CD4-positive, alpha-beta T cell treated with Interleukin-4 for 4 hours (primary cell): ENCODE measurements at places on chromosomes 6 and 20.
A peak's percentile ranks its signal among the peaks of the same experiment; 100 is the strongest.

GRCh38 chr6:29926413-29927274, 15.7 kb upstream of the HLA-A start:
- DNase-seq, result peak; percentile 91

DNA sequence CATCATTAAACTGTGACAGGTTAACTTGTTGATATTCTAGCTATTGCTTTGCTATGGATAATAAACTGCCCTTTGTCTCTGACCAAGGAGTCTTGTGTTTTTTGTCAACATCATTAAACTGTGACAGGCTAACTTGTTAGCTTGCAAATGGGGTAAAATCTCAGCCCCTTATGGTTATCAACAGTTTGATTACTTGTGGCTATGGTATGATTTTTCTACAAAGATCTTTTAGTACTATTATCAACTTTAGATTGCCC, 35.9 kb downstream of the SLC2A12 start:
- DNase-seq, result no peak

DNA sequence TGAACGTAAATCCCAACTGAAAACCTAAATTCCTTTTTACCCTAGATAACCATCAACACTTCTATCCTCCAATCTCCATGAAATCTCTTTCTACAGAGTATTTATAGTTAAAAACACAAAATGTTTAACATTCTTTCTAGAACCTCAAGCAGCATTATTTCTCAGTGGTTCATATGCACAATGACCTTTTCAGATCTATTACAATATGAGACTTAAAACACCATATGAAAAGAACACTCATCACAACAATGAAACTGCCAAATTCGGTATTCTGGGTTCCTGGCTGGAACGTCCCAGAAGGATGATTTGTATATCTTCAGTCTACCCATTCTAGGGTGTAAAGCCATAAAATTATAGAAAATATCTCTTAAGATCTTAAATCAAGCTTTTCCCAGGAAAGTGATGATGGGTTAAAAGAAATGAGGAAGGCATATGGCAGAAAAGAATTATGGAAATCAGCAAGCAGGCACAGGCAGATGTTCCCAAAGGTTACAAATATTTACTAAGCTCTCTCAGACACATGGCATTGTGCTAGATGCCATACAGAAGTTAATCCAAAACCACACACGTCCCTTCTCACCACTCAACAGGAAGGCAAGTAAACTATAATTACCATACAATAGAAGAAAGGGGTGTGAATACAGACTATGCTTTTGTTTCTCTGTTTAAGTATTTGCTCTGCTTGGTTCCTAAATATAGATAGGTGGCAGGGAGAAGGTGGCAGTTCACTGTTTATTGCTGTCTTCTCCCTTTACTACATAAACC, 118.0 kb downstream of the CHD6 start:
- no peak for DNase-seq

GRCh38 chr6:111464184-111464583, 18.8 kb downstream of the REV3L start:
- no peak for DNase-seq

DNA sequence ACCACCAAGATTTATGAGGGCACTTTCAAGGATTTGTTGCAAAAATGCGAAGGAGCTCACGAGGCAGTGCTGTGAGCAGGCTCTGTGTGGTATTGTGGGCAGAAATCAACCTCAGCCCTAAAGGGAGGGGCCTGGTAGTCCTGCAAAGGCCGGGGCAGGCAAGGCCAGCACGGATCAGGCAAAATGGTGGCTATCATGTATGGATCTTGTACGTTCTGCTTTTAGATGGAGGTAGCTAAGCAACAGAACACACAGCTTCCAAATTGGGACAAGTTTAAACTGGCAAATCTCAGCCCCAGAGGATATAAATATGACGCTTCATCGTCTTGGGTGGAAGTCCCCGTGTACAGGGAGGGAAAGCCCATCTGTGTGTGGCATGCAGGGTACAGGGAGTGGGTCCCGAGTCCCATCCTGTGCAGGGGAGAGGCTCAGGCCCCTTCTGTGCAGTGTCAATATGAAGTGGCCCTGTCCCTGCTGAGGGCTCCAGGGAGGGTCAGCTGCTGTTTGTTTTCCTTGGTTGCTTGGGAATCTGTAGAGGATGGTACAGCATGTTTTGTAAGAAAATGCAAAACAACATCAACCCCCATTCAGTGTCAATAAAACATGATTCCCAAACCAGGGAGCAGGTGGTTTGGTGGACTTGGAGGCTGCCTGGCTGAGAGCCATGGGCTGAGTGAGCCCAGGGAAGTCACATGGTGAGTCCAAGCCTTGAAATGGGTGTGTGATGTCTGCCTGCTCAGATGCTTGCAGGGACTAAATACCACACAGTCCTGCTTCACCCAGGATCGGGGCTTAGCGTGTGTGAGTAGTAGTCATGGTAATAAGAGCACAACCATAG, 113.0 kb downstream of the SYCP2 start:
- no peak for DNase-seq

- DNase-seq, result no peak
Observed at GRCh38 chr6:156345700-156346099, 431.5 kb upstream of the ARID1B start.

DNA sequence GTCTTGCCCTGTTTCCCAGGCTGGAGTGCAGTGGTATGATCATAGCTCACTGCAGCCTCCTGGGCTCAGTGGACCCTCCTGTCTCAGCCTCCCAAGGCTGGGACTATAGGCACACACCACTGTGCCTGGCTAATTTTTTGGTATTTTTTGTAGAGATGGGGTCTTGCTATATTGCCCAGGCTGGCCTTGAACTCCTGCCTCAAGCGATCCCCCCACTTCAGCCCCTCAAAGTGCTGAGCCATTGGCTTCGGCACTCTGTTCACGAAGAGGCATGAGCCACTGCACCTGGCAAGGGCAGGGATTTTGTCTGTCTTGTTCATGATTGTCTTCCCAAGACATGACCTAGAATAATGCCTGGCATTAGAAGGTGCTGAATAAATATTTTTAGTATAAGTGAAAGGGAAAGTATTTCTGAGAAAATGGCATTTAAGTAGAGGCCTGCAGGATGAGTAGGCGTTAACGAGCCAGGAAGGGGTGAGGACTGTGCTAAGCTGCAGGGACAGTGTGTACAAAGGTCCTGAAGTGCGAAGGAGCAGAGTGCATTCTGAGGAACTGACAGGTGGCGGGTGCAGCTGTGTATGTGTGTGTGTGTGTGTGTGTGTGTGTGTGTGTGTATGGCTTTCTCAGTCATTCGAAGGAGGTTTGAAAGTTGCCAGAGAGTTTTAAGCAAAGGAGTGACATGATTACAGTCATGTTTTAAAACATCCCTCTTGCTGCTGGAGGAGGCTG, 43.0 kb downstream of the VEGFA start:
- peak; percentile 50 for DNase-seq

- DNase-seq, result no peak
Observed at GRCh38 chr20:38260025-38260377, 534 bp downstream of the KIAA1755 start.

GRCh38 chr20:40781327-40782042, 92.4 kb upstream of the MAFB start:
- DNase-seq, result no peak

- DNase-seq, result no peak
Observed at GRCh38 chr6:123306334-123306733, 310.3 kb downstream of the CLVS2 start.

- DNase-seq, result no peak
Observed at GRCh38 chr6:150723857-150724256, 124.2 kb downstream of the PLEKHG1 start.

DNA sequence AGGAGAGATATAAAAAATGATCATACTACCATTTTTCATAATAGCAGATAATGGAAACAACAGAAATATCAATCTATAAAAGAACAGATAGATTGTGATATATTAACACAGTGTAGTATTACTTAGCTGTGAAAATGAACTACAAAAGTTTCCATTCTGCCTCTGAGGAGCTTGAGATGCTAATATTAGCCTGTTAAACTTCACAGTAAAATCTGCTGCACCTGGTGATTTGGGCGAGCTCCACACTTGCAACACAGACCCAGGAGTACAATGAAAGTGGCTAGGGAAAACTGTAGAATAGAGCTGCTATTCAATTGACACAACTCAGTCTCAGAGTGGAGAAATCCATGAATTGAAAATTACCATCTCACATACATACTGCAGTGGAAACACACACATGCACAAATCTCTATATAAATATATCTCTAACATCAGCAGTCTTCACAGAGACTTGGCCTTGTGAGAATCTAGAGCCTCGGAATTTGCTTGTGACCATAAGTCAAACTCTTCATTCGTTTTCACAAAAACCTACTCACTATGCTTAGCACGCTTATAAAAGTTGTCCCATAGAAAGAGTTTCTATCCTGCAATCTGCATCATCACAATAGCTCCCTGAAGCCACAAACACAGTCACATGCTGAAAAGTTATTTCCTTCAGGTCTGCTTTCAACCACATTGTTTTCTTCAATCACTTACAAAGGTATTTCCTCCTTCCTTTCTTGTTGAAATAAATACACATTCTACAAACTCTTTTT, 133.0 kb downstream of the PAK5 start:
- DNase-seq, result no peak

- no peak for DNase-seq
Observed at GRCh38 chr6:154861825-154862224, 128.6 kb downstream of the SCAF8 start.

- no peak for DNase-seq
Observed at GRCh38 chr6:35341557-35341956, 801 bp upstream of the PPARD start.

DNA sequence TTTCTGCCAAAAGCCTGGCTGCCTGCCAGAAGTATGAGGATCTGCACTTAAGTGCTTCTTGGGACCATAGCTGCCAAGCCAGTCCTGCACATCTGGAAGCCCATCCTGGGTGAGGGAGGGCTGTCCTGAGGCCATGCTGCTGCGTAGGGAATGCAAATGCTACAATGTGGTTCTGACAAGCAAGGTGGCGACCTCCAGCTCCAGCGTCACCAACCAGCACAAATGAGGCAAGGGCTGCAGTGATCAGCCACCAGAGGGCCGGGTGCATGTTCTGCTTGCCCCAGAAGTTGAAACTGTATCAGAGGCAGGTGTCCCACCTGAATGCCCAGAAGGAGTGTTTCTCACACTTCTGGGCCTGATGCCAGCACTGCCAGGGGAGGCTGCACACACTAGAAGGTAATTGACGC, 99.1 kb upstream of the KCNQ5 start:
- DNase-seq, result no peak

DNA sequence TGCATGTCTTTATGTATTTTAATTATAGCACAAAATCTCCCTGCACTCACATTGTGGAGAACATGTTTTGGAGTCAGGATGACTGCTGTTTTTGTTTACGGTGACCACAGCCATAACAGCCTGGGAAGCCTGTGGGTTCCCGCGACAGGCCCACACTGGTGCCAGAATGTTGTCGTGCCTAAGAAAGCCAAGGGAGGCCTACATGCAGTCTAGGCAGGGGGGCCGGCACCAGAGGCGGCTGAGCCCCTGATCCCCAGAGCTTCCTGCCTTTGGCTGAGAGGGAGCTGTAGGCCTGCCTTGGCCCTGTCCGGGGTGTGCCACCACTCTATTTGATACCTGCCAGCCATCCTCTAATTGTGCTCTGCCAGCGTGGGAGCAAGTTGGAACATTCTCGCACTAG, 46.7 kb downstream of the TBC1D7 start:
- DNase-seq, result no peak

DNA sequence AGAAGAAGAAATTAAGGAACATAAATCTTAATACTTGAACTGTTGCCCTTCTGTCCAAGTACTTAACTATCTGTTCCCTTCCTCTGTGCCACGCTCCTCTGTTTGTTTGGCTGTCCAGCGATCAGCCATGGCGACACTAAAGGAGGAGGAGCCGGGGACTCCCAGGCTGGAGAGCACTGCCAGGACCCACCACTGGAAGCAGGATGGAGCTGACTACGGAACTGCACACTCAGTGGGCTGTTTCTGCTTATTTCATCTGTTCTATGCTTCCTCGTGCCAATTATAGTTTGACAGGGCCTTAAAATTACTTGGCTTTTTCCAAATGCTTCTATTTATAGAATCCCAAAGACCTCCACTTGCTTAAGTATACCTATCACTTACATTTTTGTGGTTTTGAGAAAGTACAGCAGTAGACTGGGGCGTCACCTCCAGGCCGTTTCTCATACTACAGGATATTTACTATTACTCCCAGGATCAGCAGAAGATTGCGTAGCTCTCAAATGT, 17.1 kb downstream of the IRF4 start:
- DNase-seq, result no peak

- no peak for DNase-seq
Observed at GRCh38 chr6:55286824-55287223, 40.4 kb upstream of the GFRAL start.

DNA sequence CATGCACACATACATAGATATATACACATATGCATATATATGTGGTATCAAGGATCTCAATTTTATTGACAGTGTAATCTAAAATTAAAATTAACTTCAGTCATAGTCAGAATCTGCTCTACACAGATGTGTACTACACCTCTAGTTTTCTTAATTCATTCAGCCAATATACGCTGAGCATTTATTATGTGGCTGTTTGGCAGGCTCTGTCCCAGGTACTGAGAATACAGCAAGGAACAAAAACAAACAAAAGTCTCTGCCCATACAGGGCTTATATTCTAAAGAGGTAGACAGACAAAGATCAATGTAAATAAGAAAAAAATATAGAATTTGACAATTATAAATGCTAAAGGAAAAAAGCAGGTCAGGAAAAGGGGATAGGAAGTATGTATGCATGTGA, 7.8 kb upstream of the RGS17 start:
- DNase-seq, result no peak

GRCh38 chr20:34887023-34887422, 10.6 kb downstream of the ACSS2 start:
- no peak for DNase-seq

DNA sequence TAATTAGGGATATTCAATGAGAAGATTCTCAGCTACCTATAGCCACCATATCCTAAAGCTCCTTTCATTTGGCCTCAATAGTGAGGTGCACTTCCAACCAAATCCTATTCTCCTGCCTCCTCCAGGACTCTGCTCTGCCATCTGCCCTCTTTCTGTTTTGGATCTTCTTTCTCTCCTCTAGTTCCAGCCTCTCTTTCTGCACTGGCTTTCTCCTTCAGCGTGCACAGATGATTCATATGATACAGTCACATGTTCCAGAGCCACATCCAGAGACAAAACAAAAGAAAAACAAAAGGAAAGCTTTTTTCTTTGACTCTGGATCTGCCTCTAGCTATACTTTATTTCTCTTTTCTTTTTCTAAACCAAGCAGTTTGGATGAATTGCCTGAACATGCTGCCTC, 531.9 kb upstream of the MAN1A1 start:
- no peak for DNase-seq

GRCh38 chr20:64049060-64049877, at the start of gene SOX18:
Gene SOX18, minus strand, starts transcription at chr20:64049639. Its CDS starts 123 bp downstream, at chr20:64049516.
- DNase-seq, result no peak

GRCh38 chr6:105191351-105191750, 11.5 kb upstream of the POPDC3 start:
- DNase-seq, result no peak

DNA sequence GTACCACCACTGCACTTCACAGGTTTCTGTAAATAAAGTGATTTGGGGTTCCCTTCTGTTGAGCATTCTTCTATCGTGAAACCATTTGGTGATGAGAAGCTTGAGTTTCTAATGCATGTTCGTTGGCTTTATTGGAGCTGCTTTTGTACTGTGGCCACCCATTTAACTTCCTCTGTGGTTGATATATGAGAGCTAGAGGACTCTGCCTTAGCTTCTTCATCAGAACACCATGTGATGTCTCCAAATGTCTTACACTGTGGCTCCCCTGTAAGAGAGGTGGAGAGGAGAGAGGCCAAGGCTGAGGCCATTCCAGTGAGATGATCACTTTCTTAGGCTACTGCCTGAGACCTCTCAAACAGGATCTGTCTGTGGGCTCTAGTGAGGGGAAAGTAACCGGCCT, 114.5 kb downstream of the SLC16A10 start:
- no peak for DNase-seq

- DNase-seq, result peak; percentile 35
Observed at GRCh38 chr6:25085756-25086155, 150.0 kb upstream of the RIPOR2 start.
